ENCODE measurements at places on chromosomes 6 and 20. TPM values are rescaled to one million over a fixed set of nuclear protein-coding genes. Genes with fewer than 3 reads are reported as not detected.

GRCh38 chr20:37686762-37687477 lies 6.9 kb upstream of the CTNNBL1 start:
- no peaks in the 10 kb centered on the region for H3K27me3 ChIP-seq
- no peaks in the 10 kb centered on the region for H3K36me3 ChIP-seq

DNA sequence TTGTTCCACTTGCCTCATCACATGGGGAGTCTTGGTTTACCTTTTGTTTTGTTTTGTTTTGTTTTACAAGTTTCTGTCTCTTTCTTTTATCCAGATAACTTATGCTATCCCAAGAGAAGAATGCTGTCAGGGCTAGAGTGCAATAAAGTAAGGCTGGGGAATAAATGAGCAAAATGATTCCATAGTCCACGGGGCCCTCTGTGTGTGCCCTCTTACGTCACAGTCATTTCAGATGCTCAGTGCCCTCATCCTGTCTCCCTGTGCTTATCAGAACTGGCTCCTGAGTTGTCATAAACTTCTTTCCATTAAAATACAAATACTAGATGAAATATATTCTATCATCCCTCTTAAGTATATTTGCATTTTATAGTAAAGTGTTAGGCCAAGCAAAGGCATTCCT lies 30.8 kb upstream of the ENPP1 start:
- H3K4me3 ChIP-seq, result no peak overlapping the region
- no peak for DNase-seq
- H3K27ac ChIP-seq, result no peak overlapping the region
- no peaks in the 10 kb centered on the region for H3K27me3 ChIP-seq
- H3K4me1 ChIP-seq, result no peaks in the 10 kb centered on the region

DNA sequence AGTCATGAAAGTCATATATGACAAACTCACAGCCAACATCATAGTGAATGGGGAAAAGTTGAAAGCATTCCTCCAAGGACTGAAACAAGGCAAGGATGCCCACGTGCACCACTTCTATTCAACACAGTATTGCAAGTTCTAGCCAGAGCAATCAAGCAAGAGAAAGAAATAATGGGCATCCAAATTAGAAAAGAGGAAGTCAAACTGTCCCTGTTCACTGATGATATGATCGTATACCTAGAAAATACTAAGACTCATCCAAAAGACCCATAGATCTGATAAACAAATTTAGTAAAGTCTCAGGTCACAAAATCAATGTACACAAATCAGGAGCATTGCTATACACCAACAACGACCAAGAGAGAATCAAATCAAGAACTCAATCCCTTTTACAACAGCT lies 41.2 kb downstream of the RPP21 start:
- H3K4me3 ChIP-seq, result no peak overlapping the region
- H3K36me3 ChIP-seq, result no peaks in the 10 kb centered on the region
- no peak overlapping the region for H3K27ac ChIP-seq

DNA sequence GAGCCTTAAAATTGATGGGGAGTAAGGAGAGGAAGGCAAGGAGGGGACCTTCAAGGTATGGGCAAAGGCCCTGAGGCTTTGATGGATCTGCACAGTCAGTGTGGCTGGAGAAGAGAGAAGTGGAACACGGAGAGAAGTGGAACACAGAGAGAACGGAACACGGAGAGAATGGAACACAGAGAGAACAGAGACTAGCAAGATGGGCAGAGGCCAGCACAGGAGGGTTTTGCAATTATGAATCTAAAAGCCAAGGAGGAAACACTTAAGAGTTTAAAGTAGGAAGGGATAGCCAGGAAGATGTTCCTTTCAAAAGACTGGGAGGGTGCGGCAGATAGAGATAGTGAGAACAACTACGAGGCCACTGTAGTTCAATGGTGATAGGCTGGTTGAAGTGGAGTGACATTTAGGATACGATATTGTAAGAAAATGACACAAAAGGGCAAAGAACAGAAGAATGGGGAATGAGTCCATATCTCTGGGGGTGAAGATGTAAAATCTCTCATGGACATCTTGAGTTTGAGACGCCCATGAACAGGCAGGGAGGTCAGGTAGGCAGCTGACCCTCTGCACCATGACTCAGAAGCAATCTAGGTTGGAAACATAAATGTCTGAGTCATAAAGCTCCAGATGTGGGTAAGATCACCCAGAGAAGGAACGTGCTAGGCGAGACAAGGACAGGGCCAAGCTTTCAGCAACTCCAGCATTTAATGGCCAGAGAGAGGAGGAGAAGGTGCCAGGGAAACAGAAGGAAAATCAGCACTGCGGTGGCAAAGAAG lies 25.4 kb downstream of the ZMYND8 start:
- H3K4me1 ChIP-seq, result peaks cover 55% of the 10 kb centered on the region
- H3K4me3 ChIP-seq, result no peak overlapping the region
- DNase-seq, result no peak
- H3K36me3 ChIP-seq, result no peaks in the 10 kb centered on the region

GRCh38 chr6:17640477-17640917 lies 40.4 kb downstream of the FAM8A1 start:
- H3K27me3 ChIP-seq, result no peaks in the 10 kb centered on the region
- H3K36me3 ChIP-seq, result peaks cover 93% of the 10 kb centered on the region
- H3K4me3 ChIP-seq, result no peak overlapping the region
- no peak for DNase-seq
- peak overlapping the region; percentile 14 for H3K27ac ChIP-seq
- peaks cover 5% of the 10 kb centered on the region for H3K4me1 ChIP-seq

GRCh38 chr6:137637121-137637520 lies 142.9 kb upstream of the OLIG3 start:
- peak overlapping the region; percentile 7 for H3K27ac ChIP-seq
- no peaks in the 10 kb centered on the region for H3K27me3 ChIP-seq
- H3K36me3 ChIP-seq, result no peaks in the 10 kb centered on the region
- H3K4me1 ChIP-seq, result no peaks in the 10 kb centered on the region
- H3K4me3 ChIP-seq, result no peak overlapping the region

- DNase-seq, result no peak
- no peak overlapping the region for H3K4me3 ChIP-seq
- no peak overlapping the region for H3K27ac ChIP-seq
- peaks cover 19% of the 10 kb centered on the region for H3K4me1 ChIP-seq
- H3K36me3 ChIP-seq, result no peaks in the 10 kb centered on the region
- H3K27me3 ChIP-seq, result no peaks in the 10 kb centered on the region
Observed at GRCh38 chr6:148703900-148704299, 42.9 kb upstream of the UST start.

GRCh38 chr6:37251211-37251780 lies 6.3 kb upstream of the TBC1D22B start:
- no peaks in the 10 kb centered on the region for H3K36me3 ChIP-seq
- H3K4me3 ChIP-seq, result no peak overlapping the region
- H3K27me3 ChIP-seq, result no peaks in the 10 kb centered on the region
- peaks cover 5% of the 10 kb centered on the region for H3K4me1 ChIP-seq
- DNase-seq, result no peak

GRCh38 chr20:826695-827323 lies 6.7 kb upstream of the FAM110A start:
- no peak for DNase-seq
- H3K4me1 ChIP-seq, result no peaks in the 10 kb centered on the region
- H3K27ac ChIP-seq, result no peak overlapping the region
- H3K27me3 ChIP-seq, result no peaks in the 10 kb centered on the region
- no peak overlapping the region for H3K4me3 ChIP-seq

GRCh38 chr6:169371344-169372127 lies 117.9 kb upstream of the THBS2 start:
- DNase-seq, result no peak
- H3K4me1 ChIP-seq, result no peaks in the 10 kb centered on the region
- no peaks in the 10 kb centered on the region for H3K36me3 ChIP-seq
- H3K27me3 ChIP-seq, result no peaks in the 10 kb centered on the region

DNA sequence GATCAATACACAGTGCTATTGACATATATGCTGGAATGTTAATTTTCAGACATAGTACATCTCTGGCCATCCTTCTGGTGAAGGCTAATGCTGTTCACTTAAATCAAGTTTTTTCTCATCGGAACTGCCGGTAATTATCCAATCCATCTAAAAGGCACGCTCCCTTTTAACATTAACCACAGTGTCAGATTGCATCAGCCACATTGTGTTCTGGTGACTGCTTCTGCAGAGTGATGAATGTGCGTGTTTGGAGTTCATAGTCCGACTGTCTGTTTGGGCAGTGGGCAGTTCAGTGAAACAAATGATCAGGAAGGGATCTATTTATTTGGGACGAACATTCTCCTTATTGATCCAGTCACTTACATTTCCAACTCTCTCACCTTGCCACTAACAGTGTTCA lies 49.5 kb downstream of the SOBP start:
- no peak overlapping the region for H3K27ac ChIP-seq
- no peak overlapping the region for H3K4me3 ChIP-seq

DNA sequence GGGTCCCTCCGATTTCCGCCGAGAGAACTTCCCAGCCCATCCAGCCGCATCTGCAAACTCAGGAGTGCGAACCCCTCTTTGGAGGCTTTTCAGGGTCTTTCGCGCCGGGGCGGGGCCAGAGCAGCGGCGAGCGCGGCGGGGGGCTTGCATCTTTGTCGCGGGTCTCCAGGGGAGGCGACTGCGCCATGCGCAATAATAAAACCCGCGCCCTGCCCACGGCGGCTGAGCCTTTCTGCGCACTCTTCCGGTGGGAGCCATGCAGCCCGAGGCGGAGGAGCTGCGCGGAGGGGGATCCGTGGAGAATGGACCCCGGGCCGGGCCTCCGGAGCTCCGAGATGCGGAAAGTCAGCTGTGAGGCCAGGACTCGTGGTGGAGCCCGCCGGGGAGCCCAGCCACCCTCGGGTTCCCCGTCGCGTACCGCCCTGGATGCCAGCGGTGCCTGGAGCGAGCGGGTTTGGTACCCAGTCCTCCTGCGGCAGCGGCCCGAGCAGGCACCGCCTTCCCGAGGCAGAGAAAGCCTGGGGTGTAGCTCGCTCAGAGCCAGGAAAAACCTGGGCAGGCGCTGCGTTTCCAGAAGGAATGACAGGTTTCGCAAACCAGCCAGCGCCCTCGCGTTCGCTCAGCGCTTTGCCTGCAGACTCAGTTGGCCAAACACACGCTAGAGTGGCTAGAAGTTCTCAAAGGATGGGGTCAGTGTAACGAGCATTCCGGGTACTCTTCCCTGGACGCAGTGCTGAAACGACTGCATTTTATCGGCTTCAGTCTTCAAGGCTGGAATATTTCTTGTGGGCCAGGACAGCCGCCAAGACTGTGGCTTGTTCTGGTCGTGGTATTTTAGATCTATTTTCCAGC lies 1.2 kb downstream of the AKAP12 start:
- no peaks in the 10 kb centered on the region for H3K36me3 ChIP-seq
- peak; percentile 46 for DNase-seq
- no peaks in the 10 kb centered on the region for H3K27me3 ChIP-seq
- H3K4me1 ChIP-seq, result no peaks in the 10 kb centered on the region
- H3K4me3 ChIP-seq, result peak overlapping the region; percentile 50

GRCh38 chr6:56708810-56709597 lies 66.3 kb upstream of the DST start:
- H3K27ac ChIP-seq, result no peak overlapping the region
- peaks cover 6% of the 10 kb centered on the region for H3K4me1 ChIP-seq
- H3K27me3 ChIP-seq, result no peaks in the 10 kb centered on the region
- no peak overlapping the region for H3K4me3 ChIP-seq

DNA sequence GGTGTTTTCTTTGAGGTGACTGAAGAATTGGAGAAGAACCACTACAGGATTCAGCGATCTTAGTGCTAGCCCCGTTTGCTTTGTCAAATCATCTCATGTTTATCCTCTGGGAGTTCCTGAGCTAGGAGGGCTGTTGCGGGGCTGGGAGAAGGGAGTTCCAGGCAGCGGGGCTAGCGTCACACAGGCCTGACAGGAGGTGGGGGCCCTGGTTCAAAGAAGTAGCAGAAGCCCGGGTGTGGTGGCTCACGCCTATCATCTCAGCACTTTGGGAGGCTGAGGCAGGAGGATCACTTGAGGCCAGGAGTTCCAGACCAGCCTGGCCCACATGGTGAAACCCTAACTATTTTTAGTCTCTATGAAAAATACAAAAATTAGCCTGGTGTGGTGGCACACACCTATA lies 33.2 kb upstream of the SULF2 start:
- H3K27ac ChIP-seq, result no peak overlapping the region
- no peak overlapping the region for H3K4me3 ChIP-seq
- no peak for DNase-seq

Gene WFDC5
- 0.32 TPM for total RNA-seq

Gene PTCRA
- total RNA-seq, result 2.0 TPM

Gene EEF1A2
- 0.50 TPM for total RNA-seq

Gene CALHM4
- total RNA-seq, result not detected

Gene IRAK1BP1
- 5.1 TPM for total RNA-seq

Gene RAB32
- total RNA-seq, result 44.1 TPM

Gene SIRPG
- total RNA-seq, result 0.58 TPM

Measured in left lung (tissue), 14 donors.